Esophagus muscularis mucosa (tissue), 4 donors: ENCODE measurements at places on chromosomes 5 and 9. TPM values are rescaled to one million over a fixed set of nuclear protein-coding genes. Genes with fewer than 3 reads are reported as not detected.

Gene ZDHHC11
- 10.0 TPM for total RNA-seq

Gene NFIB
- 56.9 TPM for total RNA-seq

Gene KIAA0825
- total RNA-seq, result 2.3 TPM

Gene PCDHGA9
- 3.3 TPM for total RNA-seq

GRCh38 chr5:43294226-43294625 is 19.0 kb downstream of the HMGCS1 start:
- H3K27ac ChIP-seq, result no peak overlapping the region
- H3K4me3 ChIP-seq, result no peak overlapping the region
- H3K4me1 ChIP-seq, result no peaks in the 10 kb centered on the region
- H3K27me3 ChIP-seq, result no peaks in the 10 kb centered on the region
- DNase-seq, result no peak
- peaks cover 71% of the 10 kb centered on the region for H3K36me3 ChIP-seq
